ENCODE measurements at places on chromosomes 13 and 19. TPM values are rescaled to one million over a fixed set of nuclear protein-coding genes. Genes with fewer than 3 reads are reported as not detected.
A peak's percentile ranks its signal among the peaks of the same experiment; 100 is the strongest.

Gene FFAR3
- not detected for total RNA-seq

Gene PRSS57
- total RNA-seq = not detected

Gene ATP4A
- total RNA-seq = not detected

Gene CD209
- total RNA-seq = 2.0 TPM

Gene CSNK1A1L
- total RNA-seq = not detected

Gene RGS9BP
- total RNA-seq = not detected

DNA sequence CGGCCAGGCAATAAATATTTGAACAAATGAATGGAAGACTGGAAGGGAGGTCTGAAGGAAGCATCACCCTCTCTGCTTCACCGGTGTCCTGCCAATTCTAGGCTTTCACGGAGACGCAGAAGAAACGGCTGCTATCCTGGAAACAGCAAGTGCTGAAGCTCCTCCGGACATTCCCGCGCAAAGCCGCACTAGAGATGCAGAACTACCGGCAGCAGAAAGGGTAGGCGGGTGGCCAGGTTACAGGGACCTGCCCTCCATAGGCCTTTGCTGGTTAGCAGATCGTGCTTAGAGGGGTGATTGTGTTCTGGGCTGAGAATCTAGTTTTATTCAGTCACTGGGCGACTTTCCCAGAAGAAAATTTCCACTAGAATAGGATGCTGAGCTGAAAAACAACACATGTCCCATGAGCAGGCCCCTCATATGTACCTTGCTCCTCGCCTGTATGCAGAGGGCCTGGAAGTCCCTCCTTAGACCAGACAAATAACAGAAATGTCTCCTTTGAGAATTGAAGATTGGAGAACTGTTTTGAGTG lies 11.0 kb downstream of the PAF1 start:
- no peaks in the 10 kb centered on the region for H3K4me1 ChIP-seq
- H3K27ac ChIP-seq = no peak overlapping the region
- DNase-seq = no peak
- H3K36me3 ChIP-seq = peaks cover 7% of the 10 kb centered on the region
- no peaks in the 10 kb centered on the region for H3K27me3 ChIP-seq

DNA sequence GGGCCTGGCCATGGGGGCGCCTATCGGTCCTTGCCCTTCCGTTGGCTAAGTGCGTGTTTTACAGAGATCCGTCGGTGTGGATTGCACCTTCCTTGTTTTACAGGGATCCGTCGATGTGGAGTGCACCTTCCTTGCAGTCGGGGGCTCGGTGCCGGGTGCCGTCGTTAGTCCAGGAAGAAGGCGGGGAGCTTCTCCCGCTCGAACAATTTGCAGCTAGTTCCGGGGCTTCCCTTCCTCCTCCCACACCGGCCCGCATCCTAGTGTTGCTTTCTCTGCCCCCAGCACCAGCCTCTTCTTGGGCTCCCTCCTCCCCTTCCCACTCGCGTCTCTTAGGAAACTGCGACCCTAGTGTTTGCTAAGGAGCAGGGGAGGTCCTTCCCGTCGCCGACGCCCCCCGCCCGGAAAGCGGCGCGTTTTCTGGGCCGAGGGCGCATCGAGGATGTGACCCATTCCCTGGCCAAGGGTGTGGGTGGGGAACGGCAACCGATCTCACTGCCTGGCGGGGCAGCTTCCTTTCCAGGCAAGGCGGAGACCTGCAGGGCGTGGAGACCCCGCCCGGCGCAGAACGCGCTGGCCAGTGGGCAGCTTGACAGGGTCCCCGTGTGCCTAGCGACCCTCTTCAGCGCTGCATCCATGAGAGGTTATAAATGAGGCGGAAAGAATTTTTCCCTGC lies 75.7 kb upstream of the ZNF91 start:
- H3K27ac ChIP-seq = no peak overlapping the region
- H3K27me3 ChIP-seq = no peaks in the 10 kb centered on the region
- DNase-seq = no peak
- H3K4me3 ChIP-seq = no peak overlapping the region
- H3K36me3 ChIP-seq = no peaks in the 10 kb centered on the region
- no peaks in the 10 kb centered on the region for H3K4me1 ChIP-seq

GRCh38 chr19:57515255-57515654 lies 11.9 kb upstream of the ZNF549 start:
- no peaks in the 10 kb centered on the region for H3K27me3 ChIP-seq
- no peaks in the 10 kb centered on the region for H3K36me3 ChIP-seq
- no peaks in the 10 kb centered on the region for H3K4me1 ChIP-seq
- no peak overlapping the region for H3K27ac ChIP-seq

DNA sequence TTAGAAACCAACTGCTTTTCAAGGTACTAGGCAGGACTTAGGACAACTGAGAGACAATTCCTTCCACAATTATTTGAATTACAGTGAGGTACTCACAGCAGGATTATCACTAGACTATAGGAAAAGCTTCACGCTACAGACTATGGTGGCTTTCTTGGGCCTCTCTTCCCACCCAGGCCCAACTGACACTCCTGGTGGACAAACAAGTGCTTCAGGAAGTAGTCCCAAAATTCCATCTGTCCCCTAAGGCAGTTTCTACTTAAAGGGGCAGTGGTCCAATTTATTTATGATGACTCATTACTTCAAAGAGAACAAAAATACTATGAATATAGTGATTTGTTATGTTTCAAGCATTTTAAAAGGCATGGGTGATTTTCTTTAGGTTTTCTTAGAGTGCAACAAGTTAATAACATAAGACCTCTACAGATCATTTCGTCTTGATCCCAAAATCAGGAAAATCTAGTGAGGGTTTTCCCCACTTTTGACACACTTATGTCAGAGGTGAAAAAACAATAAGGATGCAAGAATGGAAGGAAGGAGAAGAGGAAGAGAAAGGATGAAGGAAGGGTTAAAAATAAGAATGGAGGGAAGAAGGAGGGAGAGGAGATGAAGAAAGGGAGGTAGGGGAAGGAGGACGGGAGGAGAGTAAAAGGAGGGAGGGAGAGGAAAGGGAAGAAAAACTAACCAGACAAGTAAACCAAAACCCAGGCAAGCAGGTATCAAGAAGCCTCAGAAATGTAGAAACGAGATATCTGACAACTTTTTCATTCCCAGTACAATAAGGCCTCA lies 100.7 kb downstream of the SERP2 start:
- H3K27ac ChIP-seq = no peak overlapping the region
- H3K27me3 ChIP-seq = no peaks in the 10 kb centered on the region
- no peak overlapping the region for H3K4me3 ChIP-seq
- no peak for DNase-seq
- H3K36me3 ChIP-seq = no peaks in the 10 kb centered on the region

- no peaks in the 10 kb centered on the region for H3K36me3 ChIP-seq
- H3K27ac ChIP-seq = no peak overlapping the region
- no peaks in the 10 kb centered on the region for H3K27me3 ChIP-seq
These were observed 1.9 kb downstream of the GTPBP3 start for GRCh38 chr19:17339088-17339741.

DNA sequence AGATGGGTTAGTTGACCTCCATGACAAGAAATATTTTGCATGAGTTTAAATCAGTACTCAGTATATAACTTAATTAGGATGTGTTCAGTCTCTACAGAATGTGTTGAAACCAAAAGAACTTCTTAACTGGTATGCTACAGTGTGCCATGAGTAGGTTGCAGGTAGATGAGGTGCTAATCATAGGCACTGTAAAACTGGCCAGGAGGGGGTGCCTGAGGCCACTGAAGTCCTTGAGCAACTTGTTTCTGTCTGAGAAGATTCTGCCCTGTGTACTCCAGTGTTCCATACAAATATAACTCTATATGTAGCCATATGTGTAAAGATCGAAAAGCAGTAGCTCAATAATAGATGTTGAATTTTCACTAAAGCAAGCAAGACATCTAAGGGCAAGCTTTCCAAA lies 549.2 kb upstream of the KLF12 start:
- no peaks in the 10 kb centered on the region for H3K4me1 ChIP-seq
- H3K27me3 ChIP-seq = no peaks in the 10 kb centered on the region
- no peak overlapping the region for H3K27ac ChIP-seq
- no peak overlapping the region for H3K4me3 ChIP-seq
- no peaks in the 10 kb centered on the region for H3K36me3 ChIP-seq

DNA sequence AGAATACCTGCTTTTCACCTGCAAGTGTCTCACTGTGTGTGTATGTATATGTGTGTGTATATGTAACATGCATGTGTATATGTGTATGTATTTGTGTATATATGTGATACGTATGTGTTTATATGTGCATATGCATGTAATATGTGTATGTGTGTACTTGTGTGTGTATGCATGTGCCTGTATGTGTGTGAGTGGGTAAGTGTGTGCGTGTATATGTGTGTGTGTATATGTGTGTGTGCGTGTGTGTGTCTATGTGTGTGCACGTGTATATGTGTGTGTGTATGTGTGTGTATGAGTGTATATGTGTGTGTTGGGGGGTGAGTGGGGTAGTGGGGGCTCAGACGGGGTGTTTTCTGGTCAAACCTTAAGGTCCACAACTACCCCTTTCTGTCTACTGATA lies 192.6 kb upstream of the KL start:
- H3K36me3 ChIP-seq = no peaks in the 10 kb centered on the region
- no peak for DNase-seq
- no peak overlapping the region for H3K4me3 ChIP-seq
- peaks cover 7% of the 10 kb centered on the region for H3K4me1 ChIP-seq

- H3K27ac ChIP-seq = no peak overlapping the region
- H3K27me3 ChIP-seq = no peaks in the 10 kb centered on the region
- DNase-seq = no peak
- H3K4me1 ChIP-seq = peaks cover 1% of the 10 kb centered on the region
- H3K36me3 ChIP-seq = no peaks in the 10 kb centered on the region
These were observed 17.4 kb upstream of the ZNF429 start for GRCh38 chr19:21487969-21488368.

- no peak overlapping the region for H3K4me3 ChIP-seq
- no peaks in the 10 kb centered on the region for H3K4me1 ChIP-seq
- H3K36me3 ChIP-seq = no peaks in the 10 kb centered on the region
These were observed 199.3 kb downstream of the RFC3 start for GRCh38 chr13:34017231-34017630.

- no peak overlapping the region for H3K27ac ChIP-seq
- H3K4me3 ChIP-seq = no peak overlapping the region
- peaks cover 13% of the 10 kb centered on the region for H3K4me1 ChIP-seq
- H3K27me3 ChIP-seq = no peaks in the 10 kb centered on the region
- H3K36me3 ChIP-seq = no peaks in the 10 kb centered on the region
These were observed 54.6 kb downstream of the ATP11A start for GRCh38 chr13:112744168-112745021.

DNA sequence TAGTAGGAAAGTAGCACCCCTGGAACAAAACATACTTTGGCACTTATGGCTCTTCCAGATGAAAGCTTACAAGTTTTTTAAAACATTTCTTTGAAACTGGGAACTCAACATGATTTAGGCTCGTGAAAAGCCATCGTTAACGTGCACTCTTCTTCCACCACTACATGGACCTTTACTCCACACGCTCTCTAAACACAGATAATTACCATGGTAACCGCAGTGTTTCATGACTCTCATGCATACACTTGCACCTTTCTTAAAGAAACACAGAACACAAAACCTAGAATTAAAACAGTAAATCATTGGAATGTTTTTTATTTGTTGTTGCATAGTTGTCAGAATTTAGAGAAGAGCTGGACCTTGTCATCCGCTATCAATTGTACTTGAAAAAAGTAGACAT lies 154.3 kb downstream of the FGF9 start:
- H3K4me1 ChIP-seq = peaks cover 17% of the 10 kb centered on the region
- DNase-seq = no peak
- H3K27ac ChIP-seq = no peak overlapping the region
- no peak overlapping the region for H3K4me3 ChIP-seq

GRCh38 chr13:70380809-70381208 lies 272.6 kb upstream of the KLHL1 start:
- H3K27ac ChIP-seq = no peak overlapping the region
- no peak for DNase-seq
- no peak overlapping the region for H3K4me3 ChIP-seq

GRCh38 chr13:113044391-113045114 lies 61.0 kb upstream of the F7 start:
- H3K4me3 ChIP-seq = no peak overlapping the region
- H3K27me3 ChIP-seq = no peaks in the 10 kb centered on the region
- DNase-seq = no peak
- peaks cover 3% of the 10 kb centered on the region for H3K36me3 ChIP-seq

GRCh38 chr13:32587811-32588170 lies 1.5 kb downstream of the PDS5B start:
- H3K4me1 ChIP-seq = peaks cover 25% of the 10 kb centered on the region
- no peak for DNase-seq
- H3K27ac ChIP-seq = peak overlapping the region; percentile 83
- no peaks in the 10 kb centered on the region for H3K36me3 ChIP-seq
- H3K27me3 ChIP-seq = no peaks in the 10 kb centered on the region

DNA sequence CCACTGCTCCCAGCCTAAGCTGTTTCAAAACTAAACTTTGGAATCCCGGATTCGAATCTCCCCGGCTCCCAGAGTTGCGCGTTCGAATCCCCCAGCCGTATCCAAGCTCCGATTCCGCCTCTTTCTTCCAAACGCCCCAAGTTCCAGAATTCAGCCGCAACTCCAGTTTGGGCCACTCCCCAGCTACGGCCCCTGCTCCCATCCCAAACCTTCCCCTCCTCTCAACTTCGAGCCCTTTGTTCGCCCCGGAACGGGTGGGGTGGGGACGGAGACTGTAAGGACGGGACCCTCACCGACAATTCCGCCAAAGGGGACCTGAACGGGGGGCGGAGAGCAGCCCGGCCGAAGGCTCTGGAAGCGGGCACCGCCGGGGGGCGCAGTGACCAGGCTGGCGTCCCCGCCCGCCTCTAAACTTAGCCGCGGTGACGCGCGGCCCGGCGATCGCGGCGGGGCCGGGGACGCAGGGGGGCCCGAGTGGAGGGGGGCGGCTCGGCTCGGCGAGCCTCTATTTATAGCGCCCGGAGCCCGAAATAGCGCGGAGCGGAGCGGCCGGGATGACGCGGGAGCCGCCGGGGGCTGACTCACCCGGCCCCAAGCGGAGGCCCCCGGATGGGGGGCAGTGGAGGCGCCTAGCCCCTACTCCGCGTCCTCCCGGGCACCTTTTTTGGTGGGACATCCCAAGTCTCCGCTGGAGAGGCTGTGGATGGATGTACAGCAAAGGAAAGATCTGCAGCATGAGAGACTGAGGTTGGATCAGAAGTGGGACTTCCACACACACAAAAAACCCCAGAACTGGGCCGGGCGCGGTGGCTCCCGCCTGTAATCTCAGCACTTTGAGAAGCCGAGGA lies 4.9 kb upstream of the ERCC1 start:
- H3K36me3 ChIP-seq = no peaks in the 10 kb centered on the region
- H3K4me1 ChIP-seq = peaks cover 28% of the 10 kb centered on the region
- DNase-seq = peak; percentile 35
- no peak overlapping the region for H3K27ac ChIP-seq
- peak overlapping the region; percentile 61 for H3K4me3 ChIP-seq
- no peaks in the 10 kb centered on the region for H3K27me3 ChIP-seq

DNA sequence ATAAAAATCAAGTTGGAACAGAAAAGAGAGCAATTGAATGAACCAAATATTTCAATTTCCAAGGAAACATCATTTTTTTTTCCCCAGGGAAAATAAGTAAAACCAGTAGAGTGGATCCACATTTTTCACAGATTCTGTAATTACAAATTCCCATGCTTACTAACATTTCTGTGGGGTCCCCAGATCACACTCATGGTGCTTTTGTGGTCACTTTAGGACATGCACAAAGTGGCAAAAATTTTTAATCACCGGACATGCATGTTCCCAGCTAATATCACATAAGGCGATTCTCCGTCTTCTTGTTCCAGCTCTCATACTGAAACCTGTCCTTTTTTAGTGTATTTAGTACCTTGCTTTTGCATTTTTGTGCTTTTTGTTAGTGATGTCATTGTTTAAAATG lies 748.2 kb upstream of the SLITRK1 start:
- H3K27me3 ChIP-seq = no peaks in the 10 kb centered on the region
- no peaks in the 10 kb centered on the region for H3K4me1 ChIP-seq
- no peaks in the 10 kb centered on the region for H3K36me3 ChIP-seq
- no peak overlapping the region for H3K27ac ChIP-seq
- H3K4me3 ChIP-seq = no peak overlapping the region
- DNase-seq = no peak

GRCh38 chr19:54383330-54383729 lies 18.6 kb upstream of the LAIR1 start:
- no peak overlapping the region for H3K4me3 ChIP-seq
- H3K36me3 ChIP-seq = no peaks in the 10 kb centered on the region
- peaks cover 5% of the 10 kb centered on the region for H3K4me1 ChIP-seq
- DNase-seq = no peak
- no peaks in the 10 kb centered on the region for H3K27me3 ChIP-seq

Measured in body of pancreas (tissue), 4 donors.